ENCODE measurements at places on chromosomes 12 and 14. TPM values are rescaled to one million over a fixed set of nuclear protein-coding genes. Genes with fewer than 3 reads are reported as not detected.

GRCh38 chr12:70686299-70686698 lies 49.1 kb upstream of the PTPRB start:
- no peak for DNase-seq

GRCh38 chr12:25794571-25794970 lies 163.9 kb upstream of the RASSF8 start:
- DNase-seq = no peak

GRCh38 chr12:105171691-105172436 lies 64.1 kb downstream of the APPL2 start:
- DNase-seq = no peak

GRCh38 chr12:44519931-44520330 lies 356.2 kb downstream of the NELL2 start:
- DNase-seq = no peak

DNA sequence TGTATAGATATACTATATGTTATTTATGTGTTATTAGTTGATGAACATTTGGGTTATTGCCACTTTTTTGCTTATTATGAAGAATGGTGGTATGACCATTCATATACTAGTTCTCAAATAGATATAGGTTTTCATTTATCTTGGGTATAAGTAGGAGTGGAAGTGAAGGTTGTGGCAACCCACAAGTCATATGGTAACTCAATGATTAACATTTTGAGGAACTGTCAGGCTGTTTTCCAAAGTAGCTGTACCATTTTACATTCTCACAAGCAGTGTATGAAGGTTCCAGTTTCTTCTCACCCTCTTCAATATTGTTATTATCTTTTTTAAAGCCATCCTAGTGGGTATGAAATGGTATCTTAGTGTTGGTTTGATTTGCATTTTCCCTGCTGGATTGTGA lies 19.0 kb upstream of the MSRB3 start:
- DNase-seq = no peak

DNA sequence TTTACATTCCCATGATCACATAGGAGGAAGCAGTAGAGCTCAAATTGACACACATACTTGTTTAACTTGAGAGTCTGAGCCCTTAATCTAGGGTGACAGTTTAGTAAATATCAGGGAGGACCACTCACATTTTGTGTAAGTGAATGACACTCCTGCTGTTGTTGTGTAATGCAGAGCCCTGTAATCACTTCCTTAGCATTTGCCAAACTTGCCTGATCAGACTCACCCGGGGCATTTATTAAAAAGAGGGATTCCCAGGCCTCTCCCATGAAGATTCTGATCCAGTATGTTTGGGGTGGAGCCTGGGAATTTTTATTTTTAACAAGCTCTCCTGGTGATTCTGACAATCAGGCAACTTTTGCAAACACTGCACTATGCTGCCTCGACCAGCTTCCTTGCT lies 119.6 kb downstream of the NUAK1 start:
- DNase-seq = no peak

DNA sequence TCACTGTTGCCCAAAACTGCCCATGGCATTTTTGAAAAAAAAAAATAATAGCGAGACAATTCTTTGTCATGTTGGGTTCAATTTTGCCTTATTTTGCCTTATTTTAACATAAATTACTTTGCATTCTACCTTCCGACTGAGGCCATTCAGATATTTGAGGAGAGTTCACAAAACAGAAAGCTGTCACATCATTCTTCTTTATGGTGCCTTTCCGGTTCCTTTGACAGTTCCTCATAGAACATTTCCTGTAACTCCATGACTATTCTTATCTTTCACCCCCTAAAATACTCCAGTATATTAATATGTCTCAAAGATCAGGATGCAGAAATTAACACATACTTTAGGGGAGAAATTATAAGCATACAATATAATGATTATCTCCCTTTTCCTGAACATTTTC lies 476.7 kb downstream of the NOVA1 start:
- no peak for DNase-seq

DNA sequence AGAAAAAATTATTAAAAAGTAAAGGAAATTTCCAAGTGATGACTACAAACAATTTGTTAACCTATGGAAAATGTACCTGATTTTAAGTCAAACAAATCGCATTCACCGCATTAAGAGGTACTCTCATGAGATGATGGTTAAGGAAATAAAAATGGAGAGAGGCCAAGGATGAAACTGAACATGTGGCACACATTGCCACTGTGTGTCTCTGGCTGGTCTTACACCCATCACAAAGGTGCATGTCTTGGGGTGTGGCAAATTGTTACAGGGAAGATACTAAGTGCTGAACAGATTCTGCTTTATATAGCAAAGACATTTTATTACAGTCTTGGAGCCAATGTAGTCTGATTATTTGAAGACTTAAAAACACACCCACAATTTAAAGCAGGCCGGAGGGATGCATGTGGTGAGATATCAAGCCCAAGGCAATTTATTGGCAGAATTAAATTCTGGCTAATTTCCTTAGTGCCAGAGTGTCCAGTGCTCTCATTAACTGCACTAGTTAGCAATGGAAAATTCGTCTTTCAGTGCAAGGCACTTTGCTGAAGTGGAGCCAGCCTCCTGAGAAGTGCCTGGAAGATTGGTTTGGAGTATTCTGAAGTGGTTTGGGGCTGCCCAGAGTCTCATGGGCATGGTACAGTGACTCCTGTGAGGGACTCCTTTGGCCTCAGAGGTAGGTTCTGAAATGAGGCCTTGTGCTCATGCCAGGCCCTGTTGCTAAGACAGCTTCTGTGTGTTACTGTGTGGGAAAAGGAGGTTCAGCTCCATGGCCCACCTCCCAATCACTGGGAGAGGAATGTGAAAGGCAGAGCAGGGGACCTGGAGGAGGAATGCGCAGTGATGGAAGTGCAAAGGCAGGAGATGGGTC lies 166.9 kb downstream of the BRMS1L start:
- DNase-seq = no peak

DNA sequence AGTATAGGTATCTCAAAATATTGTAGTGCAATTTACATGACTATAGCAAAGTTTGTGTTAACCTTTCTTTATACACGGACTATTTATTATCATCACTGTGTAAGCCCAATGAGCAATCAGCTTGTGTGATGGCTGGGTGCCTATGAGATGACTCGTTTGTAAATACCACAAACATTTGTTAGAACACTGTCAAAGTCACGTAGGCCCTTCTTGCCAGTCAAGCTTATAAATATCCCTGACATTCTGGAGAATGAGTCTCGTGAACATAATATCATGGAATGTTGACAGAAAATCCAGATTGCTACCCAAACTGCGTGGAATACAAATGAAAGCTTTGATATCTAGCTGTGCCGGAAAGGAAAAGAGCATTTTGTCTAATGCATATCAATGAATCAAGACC lies 648.3 kb upstream of the MDGA2 start:
- DNase-seq = no peak

DNA sequence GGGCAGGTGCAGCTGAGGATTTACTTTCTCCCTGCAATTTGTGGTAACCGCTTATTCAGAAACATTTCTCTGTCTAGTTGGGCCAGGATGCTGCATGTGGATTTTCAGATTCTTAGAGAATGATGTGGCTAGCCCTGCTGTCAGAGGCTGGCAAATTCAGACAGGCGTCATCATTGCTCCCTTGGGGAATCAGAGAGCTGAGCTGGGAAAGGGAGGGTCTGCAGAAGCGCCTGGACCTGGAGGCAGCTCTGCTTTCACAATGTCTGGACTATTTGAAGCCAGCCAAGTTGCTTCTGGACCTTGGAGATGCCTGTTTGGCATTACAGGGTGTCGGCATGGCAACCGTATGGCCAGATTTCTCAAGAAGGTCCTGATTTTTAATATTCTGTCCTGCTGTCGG lies 3.4 kb downstream of the GALNT16 start:
- no peak for DNase-seq

DNA sequence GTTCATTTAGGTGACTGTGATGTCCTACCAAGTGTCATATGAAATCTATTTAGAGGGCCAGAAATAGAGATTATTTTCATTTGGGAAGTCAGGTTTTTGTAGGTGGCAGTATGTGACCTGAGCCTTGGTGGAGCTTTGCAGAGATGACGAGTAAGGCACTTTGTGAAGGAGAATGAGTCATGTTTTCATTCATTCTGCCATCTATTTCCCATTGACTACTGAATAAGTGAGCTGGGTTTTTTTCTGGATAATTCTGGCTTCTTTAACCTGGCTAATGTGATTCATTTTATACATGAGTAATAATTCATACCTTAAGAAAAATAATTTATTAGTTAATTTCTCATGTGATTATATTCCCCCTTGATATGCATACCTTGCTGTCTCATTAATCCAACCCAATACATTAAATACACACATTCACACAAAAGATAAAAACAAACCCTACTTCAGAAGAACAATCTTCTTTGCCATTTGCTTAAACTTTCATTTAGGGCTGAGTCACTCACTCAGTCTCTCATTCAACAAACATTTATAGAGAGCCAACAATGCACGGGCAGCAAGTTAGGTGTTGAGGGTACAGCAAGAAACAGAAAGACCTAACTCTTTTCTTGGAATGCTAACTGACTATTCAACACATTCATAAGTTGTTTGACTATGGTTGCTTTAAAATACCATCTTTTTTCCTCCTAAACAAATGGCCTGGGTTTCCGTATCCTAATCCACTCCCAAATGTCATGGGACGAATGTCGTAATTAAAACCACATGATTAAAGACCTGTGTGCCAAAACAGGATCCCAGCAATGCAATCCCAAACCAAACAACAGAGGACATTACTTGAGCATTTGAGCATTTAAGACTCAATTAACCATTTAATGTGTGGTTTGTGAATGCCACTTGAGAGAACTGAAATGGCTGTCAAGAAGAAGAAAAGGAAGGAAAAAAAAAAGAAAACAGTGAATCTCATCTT lies 78.0 kb downstream of the KITLG start:
- DNase-seq = no peak

DNA sequence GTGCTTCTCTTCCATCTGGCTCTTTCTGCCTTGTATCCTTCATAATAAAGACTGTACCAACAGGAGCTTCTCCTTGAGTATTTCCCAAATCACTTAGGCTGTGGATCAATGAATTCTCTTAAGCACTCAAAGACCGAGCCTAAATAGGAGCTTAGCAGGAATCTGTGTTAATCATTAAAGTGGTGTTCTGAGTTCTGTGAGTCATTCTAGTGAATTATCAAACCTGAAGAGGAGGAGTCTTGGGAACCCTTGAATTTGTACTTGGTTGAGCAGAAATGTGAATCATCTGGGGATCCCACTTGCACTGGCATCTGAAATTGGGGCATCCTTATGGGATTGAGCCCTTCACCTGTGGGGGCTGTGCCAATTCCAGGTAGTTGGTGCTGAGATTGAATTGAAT lies 946.2 kb downstream of the BCL11B start:
- DNase-seq = no peak

- DNase-seq = no peak
Measured at GRCh38 chr14:23160924-23161522, 22.4 kb downstream of the SLC7A8 start.

DNA sequence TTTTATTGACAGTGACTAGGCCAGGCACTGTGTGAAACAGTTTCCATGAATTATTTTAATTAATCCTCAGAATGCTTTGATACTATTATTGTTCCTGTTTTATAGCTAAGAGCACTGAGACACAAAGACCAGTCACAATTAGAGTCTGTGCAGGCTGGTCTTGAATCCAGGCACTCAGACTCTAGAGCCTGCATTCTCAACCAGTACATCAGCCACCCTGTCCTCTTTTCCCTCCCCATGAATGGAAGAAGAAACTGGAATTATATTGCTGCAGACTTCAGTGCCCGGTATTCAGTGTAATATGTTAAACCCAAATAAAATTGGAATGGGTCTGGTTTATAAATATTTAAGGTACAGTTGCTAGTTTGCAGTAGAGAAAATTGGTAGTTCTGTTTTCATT lies 303.0 kb upstream of the RGS6 start:
- no peak for DNase-seq

- DNase-seq = no peak
Measured at GRCh38 chr12:13839365-13840336, 141.8 kb downstream of the GRIN2B start.

DNA sequence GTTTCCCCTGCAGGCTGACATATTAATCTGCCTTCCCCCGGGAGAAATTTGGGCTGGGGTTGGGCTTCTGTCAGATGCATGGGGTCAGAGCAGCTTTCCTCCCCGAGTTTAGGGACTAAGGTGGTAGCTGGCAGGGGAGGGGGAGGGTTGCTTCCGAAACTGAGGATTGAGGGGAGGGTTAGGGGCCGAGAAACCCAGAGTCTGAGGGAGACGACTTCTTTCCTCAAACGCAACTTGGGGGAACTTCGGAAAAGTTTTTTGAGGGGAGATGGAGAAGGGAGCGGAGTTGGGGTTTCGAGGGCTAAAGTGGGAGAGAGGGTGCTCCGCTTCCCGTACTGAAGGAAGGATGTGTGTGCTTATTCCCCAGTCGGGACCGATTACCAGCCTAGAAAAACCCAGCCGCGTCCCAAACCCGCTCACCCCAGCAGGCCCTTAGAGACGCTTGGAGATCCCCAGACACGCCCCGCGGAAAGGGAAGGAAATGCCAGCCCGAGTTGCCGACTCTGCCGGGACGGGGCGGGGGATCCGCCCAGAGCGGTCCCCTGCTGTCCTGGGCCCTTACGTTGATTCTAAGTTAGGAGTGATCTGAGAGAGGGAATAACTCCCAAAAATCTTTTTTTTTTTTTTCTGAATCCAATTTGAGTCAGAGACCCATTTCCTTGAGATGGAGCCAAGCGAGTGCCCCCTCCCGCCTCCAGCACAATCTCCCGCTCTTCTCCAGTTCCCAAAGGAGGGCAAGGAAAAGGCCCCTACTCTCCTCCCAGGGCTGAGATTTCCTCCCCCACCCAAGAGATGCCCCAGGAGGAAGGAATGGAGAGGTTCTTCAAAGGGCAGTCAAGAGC lies 61.9 kb downstream of the SMUG1 start:
- DNase-seq = no peak

GRCh38 chr12:13095266-13095995 lies 8.0 kb downstream of the GSG1 start:
- DNase-seq = no peak

DNA sequence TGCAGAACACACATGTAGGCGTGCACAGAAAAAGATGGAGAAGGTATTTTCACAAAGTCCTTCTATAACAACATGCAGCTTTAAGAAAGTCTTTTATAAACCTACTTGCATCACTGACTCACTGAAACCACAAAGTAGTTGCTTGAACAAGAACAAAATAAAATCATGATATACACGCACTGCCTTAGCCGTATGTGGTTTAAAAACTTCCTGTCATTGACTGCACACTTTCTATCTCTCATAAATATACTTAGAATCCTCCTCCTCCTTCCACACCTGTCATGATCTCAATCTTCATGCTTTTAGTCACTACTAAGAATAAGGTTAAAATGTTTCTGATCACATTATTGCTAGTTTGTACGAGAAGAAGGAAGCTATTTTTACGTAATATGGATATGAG lies 31.8 kb upstream of the RAD51AP1 start:
- DNase-seq = no peak

- no peak for DNase-seq
Measured at GRCh38 chr14:93173943-93174395, 10.7 kb downstream of the MOAP1 start.

- no peak for DNase-seq
Measured at GRCh38 chr14:40119321-40119720, 687.1 kb upstream of the FBXO33 start.

The BEGAIN gene
- total RNA-seq = 3.0 TPM

The HECTD4 gene
- total RNA-seq = 49.4 TPM

The POTEG gene
- total RNA-seq = not detected

The SERPINA1 gene
- total RNA-seq = not detected

The KRT81 gene
- not detected for total RNA-seq

The ZFP36L1 gene
- 289 TPM for total RNA-seq
